ENCODE measurements at places on chromosomes 12 and 14.

GRCh38 chr14:42123526-42123925, 516.9 kb downstream of the LRFN5 start:
- DNase-seq = no peak

- no peak for DNase-seq
Observed at GRCh38 chr12:6358881-6359280, 16.5 kb downstream of the SCNN1A start.

DNA sequence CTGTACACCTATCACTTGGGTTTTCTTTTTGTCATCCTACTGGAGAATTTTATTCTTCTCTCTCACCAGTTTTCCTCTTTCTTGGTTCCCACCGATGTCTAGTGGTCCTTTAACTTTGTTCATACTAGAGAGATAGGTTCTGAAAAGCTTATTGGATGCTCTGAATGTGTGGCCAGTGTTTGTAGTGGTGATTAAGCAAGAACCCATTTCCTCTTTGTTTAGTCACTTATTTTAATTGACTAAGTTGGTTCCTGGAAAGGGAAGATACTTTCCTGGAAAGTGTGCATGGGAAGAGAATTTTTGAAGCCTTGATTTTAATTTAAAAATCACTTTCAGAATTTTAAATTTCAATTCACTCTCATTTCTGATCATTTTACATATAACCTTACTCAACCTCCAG, 127.2 kb downstream of the OTOGL start:
- peak; percentile 30 for DNase-seq

DNA sequence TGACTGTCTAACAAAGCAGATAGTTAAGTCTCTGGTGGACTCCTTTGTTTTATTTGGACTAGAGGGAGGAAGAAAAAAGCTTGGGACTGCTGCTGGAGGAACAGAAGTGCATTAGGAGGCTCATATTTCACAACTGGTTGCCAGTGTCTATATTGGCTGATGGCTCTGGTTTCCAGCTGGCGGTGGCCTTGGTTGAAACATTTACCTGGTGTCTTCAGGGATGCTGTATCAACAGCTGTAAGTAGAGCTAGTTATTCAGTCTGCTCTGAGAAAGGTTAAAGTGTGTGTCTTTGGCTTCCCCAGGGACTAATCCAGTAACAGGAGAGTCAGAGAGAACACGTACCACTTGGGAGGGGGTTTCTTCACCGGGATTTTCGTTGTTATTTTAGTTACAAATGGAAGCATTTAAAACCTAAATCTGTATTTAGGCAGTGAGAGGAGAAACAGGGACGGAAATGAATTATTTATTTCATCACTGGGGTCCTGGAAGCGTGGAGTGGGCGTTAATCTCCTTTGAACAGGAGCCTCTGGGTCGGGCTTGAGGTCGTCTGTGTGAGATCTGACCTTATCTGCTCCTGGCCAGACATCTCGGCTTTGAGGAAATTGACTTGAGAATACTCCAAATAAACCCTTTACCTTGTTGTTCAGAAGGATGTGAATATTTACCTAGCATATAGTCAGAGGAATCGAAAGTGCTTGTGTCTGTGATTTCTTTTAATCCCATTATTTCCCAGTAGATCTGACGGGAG, 149.9 kb downstream of the NRXN3 start:
- no peak for DNase-seq

DNA sequence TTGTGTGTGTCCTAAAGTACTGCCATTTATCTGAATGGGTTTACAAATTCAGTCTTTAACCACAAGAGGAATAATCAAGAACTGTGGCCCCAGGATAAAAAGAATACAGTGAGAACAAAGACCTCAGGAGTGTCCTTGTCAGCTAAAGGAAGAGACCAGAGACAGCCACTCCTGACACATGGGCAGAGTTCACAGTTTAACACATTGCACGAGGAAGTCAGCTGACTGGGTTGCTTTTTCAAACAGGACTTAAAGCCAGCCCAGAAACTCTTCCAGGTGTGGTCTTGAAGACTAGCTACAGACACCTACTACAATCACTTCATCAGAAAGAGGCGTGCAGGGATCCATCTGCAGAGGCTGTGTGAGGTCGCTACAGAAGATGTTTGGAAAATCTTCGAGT, 42.8 kb downstream of the GNS start:
- DNase-seq = no peak

DNA sequence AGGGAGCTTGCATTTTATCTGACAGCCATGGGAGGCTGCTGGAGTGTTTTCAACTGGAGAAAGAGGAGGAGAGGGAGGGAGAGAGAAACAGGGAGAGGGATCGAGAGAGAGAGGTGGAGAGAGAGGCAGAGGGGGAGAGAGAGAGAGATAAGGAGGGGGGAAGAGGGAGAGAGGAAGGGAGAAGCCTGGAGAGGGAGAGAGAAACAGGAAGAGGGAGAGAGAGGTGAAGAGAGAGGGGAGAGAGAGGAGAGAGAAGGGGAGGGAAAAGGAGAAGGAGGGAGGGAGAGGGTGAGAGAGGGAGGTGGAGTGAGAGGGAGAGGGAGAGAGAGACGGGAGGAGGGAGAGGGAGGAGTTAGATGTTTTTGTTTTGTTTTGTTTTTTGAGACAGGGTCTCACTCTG, 45.6 kb downstream of the DNAH10 start:
- peak; percentile 49 for DNase-seq

DNA sequence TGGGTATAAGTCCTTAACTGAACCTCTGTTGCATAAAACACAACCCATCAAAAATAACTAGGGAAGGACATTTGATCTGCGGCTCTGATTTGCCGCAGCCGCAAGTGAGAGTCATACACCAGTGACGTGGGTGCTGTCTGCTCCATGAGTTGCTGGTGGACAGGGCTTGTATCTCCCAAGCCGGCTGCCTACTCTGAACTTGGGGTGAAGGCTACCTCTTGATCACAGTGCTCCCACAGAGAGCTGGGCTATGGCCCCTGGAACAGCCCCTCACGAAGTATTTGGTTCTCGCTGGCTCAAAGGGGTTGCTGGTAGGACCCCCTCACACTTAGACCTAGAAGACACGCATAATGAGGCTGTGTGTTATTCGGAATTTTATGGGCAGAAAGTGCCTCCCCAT, 118.8 kb downstream of the TMEM132C start:
- DNase-seq = no peak

- DNase-seq = peak; percentile 58
Observed at GRCh38 chr12:59929110-59929509, 333.3 kb downstream of the SLC16A7 start.

DNA sequence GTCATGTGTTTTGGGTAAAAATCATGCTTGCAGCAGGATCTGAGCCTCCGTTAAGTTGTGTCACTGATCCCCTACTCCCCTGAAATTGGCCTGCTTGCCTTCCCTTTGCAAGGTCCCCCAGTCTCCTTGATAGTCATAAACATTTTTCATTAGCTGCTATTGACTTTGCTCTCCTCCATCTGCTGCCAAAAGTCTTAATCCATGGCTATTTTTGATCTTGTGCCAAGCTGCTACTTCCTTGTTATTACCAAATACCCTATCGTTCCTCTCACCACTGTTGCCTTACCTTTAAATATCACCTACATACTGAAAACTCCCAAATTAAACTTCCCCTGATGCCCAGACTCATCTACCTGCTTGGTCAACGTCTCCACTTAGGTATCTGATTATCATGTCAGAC, 148.3 kb downstream of the PHLDA1 start:
- DNase-seq = no peak

- DNase-seq = no peak
Observed at GRCh38 chr12:24815114-24815423, 133.8 kb downstream of the BCAT1 start.

GRCh38 chr14:92978229-92979021, 55.5 kb downstream of the CHGA start:
- DNase-seq = no peak

DNA sequence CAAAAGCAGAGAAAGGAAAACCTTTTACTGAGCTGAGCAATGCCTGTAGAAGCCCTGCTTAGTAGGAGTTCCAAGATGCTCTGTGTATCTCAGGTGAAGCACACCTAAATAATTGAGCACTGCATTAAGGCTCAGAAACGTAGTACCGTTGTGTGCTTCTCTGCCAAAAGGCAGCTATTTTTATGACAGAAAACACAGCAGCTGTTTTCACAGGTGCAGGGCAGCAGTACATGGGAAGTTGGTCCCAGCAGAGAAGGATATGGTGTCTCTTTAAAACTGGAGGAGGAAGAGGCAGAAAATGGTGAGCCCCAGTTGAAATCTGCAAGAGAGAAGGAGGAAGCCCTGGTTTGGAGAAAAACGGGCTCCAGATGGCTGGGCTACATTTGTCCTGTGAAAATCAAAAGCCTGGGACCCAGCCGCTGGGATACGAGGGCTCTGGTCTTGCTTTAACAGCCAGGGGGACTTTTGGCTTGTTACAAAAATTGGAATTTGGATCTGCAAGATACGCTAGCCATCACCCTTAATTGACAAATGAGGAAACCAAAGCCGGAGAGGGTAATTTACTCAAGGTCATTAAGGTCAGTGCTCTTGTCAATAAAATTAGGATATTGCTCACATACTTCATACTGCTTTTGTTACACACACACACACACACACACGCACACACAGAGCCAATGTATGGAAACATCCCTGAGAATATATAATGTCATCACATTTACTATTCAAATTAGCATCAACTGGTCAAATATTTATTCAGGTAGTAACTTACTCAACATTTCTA, 27.3 kb downstream of the SPRING1 start:
- DNase-seq = no peak

All from H4 (cell line).